Frontal cortex (tissue), 4 donors: ENCODE measurements at places on chromosomes 1 and 21. TPM values are rescaled to one million over a fixed set of nuclear protein-coding genes. Genes with fewer than 3 reads are reported as not detected.

GNG12 gene
- total RNA-seq, result 21.2 TPM

BCAN gene
- 52.2 TPM for total RNA-seq

HEYL gene
- total RNA-seq, result 0.41 TPM

SUSD4 gene
- total RNA-seq, result 16.7 TPM

ITLN2 gene
- not detected for total RNA-seq

CASQ1 gene
- total RNA-seq, result 4.9 TPM

LCE3D gene
- not detected for total RNA-seq

CRNN gene
- not detected for total RNA-seq

CSMD2 gene
- 23.6 TPM for total RNA-seq

S100A8 gene
- 7.3 TPM for total RNA-seq
